ENCODE measurements at places on chromosomes 11 and 22.
A peak's percentile ranks its signal among the peaks of the same experiment; 100 is the strongest.

DNA sequence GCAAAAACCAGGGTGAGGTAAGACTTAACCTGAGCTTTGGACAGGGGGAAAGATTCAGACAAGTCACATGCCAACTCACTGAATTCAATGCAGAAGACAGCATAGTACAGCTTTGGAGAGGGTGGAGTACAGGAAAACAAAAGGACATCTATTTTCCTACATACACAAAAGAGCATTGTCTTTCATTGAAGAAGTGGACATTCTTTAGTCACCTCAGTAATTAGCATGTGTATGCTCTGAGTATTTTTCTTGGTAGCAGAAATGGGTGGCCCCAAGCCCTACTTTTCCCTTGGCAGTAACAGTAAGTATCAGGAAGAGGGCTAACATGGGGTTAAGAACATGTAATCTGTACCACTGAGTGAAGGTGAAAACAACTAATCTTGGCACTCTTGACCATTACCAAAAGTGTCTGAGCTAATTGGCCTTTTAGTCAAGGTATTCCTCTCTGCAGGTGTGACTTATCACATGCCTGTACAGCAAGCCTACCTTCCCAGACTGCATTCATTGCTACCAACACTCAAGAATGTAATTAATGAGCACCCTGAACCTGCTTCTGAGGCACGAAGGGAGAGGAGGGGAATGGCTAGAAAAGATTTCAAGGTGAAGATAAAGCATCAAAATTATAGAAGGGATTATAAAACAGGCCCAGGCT lies 33.9 kb downstream of the SYTL2 start:
- no peak for DNase-seq

- no peak for DNase-seq
These were observed 1002.7 kb downstream of the BRD1 start for GRCh38 chr22:48824712-48825651.

- no peak for DNase-seq
These were observed 2.6 kb upstream of the RAB3IL1 start for GRCh38 chr11:61919705-61920631.

DNA sequence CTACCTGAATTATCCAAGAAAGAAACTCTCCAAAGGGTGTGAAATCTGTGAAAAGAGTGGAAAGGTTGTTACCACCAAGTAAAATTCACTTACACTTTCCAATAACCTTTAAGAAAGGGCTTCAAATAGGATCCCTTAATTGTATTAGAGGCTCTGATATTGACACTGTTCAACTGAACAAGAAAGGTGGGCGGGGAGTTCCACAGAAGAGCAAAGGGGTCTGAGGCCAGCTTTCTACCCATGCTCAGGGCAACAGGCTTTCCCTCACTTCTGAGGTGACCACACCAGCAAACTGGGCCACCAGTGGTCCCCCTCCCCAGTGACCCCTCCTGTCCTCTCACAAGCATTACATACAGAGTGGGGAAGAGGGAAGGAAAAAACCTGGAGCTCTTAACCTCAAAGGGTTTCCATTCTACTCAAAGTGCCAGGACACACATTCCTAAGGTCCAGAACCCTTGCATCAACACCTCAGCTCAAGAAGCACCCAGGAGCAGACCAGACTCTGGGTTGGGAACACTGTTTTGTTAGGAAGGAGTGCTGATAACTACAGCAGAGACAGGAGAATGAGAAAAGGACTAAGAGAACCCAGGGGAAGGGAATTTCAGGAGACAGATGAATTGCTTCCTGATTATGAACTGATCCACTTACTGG lies 71.6 kb upstream of the AKIP1 start:
- no peak for DNase-seq

DNA sequence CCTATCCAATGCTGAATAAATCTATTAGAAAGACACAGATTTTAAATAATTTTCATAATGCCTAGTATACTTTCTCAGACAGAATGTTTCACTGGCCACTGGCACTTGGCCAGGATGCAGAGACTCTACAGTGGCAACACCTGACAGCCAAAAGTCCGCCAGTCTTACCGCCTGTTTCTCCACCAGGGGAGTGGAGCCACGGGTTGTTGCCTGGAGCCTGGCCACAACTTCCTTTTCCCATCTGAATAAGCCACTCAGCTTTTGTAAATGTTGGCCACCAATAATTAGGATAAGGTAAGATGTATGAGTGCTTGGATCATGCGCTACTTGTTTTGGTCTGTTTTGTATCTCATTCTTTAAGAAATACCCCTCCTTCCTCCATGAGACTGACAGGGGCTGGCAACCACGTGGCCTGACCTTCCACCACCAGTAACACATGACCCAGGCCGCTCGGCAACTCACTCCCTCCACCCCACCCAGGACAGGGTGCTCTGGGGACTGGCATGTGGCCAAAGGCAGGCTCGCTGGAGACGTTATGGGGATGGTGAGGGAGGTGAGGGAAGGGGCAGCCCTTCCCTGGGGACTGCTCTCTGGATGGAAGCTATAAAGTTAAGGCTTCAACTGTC lies 93.0 kb upstream of the BID start:
- no peak for DNase-seq

DNA sequence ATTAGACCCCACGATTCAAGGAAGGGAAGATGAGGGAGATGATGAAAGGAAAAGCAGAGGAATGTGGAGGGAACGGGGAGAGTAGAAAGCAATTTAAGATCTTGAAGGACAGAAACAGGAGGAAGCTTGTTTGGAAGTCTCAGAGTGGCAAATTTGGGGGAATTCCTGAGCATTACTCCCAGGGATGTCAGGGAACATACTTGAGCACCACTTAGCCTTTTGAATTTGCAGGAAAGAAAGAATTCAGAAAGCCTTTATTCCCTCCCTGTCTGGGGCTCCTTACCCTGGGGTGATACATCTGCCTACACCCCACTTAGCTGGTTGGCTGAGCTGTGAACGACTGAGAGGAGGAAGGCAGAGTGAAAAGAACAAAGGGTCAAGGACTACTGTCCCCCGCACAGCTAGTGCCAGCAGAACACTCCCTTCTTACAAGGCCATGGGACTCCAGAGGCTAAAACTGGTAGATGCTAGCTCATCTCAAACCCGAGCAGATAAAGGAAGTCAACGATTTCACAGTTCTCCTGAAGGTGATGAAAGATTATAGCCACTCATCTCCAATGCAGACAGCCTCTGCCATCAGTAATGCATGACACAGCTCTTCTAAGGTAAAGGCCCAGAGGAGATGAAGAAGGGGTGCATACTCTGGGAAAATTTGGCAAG lies 84.0 kb upstream of the AKIP1 start:
- DNase-seq: no peak

- peak; percentile 6 for DNase-seq
These were observed 1.1 kb downstream of the EXT2 start for GRCh38 chr11:44096360-44097185.

DNA sequence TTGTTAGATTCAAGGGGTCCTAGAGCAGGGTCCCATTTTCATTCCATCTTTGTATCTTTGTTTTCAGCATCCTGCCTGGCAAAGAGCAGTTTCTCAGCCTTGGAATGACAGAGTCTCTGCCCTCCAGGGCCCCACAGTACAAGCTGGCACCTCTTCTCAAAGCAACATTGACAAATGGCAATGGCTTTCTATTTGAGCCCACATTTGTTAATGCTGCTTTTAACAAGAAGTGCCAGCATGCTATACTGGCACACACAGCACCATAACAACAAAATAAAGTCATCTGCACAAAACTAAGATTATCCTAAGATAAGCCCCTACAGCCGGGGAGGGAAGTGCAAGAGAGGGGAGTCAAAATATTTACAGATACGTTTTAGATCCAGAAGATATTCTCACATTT lies 309.7 kb upstream of the C11orf87 start:
- DNase-seq: no peak

DNA sequence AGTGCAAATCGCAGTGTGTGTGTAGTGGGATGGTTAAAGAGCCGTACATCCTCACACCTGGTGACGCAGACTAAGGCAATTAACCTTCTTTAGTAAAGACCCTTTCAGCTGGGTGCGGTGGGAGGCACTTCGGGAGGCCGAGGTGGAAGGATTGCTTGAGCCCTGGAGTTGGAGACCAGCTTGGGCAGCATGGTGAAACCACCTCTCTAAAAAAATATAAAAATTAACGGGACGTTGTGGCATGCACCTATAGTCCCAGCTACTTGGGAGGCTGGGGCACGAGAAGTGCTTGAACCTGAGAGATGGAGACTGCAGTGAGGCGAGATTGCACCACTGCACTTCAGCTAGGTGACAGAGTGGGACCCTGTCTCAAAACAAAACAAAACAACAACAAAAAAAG lies 31.5 kb downstream of the ZBTB16 start:
- DNase-seq: no peak

- no peak for DNase-seq
These were observed 172.9 kb upstream of the MPPED2 start for GRCh38 chr11:30758946-30759504.

GRCh38 chr11:96293598-96294021 lies 49.4 kb downstream of the MAML2 start:
- DNase-seq: no peak

DNA sequence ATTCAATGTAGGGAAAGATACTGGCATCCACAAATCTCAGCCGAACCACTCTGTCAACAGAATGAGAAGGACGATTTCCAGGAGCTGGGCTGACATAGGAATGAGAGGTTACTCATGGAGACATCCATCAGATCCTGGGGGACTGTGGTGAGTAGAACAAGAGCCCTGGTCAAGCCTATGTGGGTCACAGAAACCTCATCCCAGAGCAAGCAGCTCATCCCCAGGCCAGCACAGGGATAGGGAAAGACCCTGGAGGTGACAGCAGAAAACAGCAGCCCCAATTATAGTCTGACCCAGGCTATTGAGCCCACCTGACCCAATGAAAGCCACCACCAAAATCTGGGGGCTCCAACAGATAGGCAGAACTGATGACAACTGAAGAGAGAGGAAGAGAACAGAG lies 128.0 kb upstream of the SERPIND1 start:
- DNase-seq: no peak

DNA sequence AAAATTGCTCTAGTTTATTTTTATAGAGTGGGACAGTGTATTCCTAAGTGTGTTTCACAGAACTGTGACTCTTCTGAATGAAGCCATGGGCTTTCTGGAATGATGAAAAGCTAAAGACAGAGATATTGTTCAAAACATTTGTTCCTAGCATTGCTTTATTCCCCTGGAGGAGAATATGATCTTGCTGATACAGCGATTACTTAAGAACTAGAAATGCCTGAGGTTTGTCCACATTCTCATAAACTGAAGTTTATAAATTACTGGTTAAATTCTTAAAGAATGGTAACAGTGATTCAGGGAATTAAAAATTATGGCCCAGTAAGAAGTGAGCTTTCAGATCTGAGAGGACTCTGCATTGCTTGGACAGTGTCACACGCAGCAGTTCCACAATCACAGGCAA lies 690.3 kb downstream of the FAM181B start:
- DNase-seq: no peak

DNA sequence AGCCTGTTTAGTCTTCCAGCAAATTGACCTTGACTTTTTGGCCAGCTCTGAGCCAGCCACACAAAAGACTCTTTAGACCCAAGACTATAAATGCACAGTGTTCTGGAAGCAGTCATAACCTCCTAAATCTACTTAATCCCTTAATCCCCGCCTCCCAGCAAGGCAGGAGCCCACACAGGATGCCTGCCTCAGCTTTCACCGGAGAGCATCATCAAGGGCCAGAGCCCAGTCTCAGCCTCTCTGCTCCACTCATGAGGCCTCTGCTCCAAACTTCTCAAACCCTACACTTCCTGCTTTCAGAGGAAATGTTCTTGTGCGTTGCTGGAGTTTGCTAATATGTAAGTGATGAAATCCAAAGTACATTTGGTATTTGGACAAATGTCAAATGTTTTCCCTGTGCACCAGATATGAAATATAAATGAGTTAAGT lies 57.9 kb upstream of the FSHB start:
- no peak for DNase-seq

- DNase-seq: no peak
These were observed 207.2 kb upstream of the PGR start for GRCh38 chr11:101336858-101337257.

DNA sequence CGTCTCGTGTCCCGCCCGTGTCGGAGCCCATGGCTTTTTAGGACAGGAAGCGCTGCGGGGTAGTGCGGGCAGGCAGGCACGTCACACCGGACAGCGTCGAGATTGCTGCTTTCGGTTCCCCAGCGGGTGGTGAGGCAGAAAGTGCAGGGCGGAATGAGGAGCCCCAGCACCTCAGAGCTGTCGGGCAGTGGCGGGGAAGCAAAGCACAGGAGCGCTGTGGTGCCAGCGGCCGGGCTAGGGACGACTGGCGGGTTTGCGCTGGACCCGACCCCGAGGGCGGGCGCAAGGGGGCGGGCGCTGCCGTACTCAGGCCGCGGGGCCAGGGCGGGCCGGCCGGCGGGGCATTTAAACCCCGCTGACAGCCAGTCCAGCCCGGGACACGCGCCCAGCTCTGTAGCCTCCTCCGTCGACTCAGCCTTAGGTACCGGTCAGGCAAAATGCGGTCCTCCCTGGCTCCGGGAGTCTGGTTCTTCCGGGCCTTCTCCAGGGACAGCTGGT lies at the start of gene SLC37A2:
Gene SLC37A2 (plus strand): TSS at position 375 of the 498 bp plus-strand sequence. CDS start 63 bp downstream, at position 438.
- DNase-seq: no peak

- no peak for DNase-seq
These were observed 38.7 kb downstream of the TPBGL start for GRCh38 chr11:75279273-75279672.

GRCh38 chr22:32839831-32840584 lies 38.5 kb downstream of the TIMP3 start:
- DNase-seq: no peak

- DNase-seq: no peak
These were observed 33.7 kb downstream of the C11orf71 start for GRCh38 chr11:114366331-114367243.

- peak; percentile 34 for DNase-seq
These were observed 8.8 kb downstream of the ATP5MG start for GRCh38 chr11:118410055-118410745.

DNA sequence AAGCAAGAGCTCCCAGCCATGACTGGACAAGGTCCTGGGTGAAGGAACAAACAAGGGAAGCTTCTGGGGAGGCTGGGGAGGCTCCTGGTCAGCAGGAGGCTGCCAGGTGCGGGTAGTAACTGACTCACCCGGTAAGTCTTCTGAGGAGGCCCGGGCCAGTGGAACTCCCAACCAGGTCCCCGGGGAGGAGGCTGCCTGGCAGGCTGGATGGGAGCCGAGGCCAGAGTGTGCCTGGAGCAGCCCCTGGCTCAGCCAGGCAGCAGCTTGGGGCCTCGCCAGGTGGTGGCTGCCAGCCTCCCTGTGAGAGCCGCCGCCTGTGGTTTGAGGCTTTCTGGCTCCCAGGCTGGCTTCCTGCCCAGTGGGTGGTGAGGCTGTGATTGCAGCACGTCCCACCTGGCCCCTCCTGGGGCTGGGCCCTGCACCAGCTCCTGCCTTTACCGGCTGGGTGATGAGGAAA lies 46.2 kb downstream of the IGF2 start:
- peak; percentile 78 for DNase-seq

- peak; percentile 74 for DNase-seq
These were observed 26.6 kb downstream of the SC5D start for GRCh38 chr11:121318848-121319834.

Data from NAMALWA (cell line).